ENCODE measurements at places on chromosomes 16 and 17.

- DNase-seq: no peak
Observed at GRCh38 chr16:64203126-64203525, 918.7 kb downstream of the CDH11 start.

GRCh38 chr16:87050142-87050541 is 267.1 kb downstream of the C16orf95 start:
- no peak for DNase-seq

DNA sequence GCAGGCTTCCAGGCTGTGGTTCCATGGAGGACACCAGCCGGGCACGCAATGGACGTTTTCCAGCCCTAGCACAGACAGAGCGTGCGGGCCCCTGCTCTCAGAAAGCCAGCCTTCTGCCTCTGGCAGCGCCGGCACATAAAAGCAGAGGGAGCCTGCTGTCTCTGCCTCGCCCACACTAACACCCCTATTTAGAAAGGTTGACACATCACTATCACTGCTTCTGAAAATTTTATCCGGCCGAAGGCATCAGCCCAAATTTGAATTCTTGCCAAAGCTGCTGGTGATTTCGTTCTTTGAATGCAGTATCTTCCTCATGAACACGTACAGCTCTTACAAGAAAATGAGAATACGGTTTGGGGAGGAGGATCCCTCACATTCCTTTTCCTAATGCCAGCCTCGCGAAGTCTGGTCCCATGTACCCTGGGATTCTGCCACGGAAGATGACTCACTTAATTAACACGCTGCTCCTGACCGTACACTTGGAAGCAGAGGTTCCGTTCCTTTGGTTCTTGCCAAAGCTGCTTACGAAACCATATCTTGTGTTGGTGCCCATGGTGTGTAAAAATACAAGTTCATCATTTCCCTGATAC is 1.3 kb upstream of the RAB11FIP3 start:
- no peak for DNase-seq

- DNase-seq: no peak
Observed at GRCh38 chr16:85930301-85930700, 31.3 kb downstream of the IRF8 start.

GRCh38 chr16:59242556-59242955 is 508.4 kb upstream of the GOT2 start:
- DNase-seq: no peak

GRCh38 chr16:59848296-59848695 is 1114.2 kb upstream of the GOT2 start:
- DNase-seq: no peak

DNA sequence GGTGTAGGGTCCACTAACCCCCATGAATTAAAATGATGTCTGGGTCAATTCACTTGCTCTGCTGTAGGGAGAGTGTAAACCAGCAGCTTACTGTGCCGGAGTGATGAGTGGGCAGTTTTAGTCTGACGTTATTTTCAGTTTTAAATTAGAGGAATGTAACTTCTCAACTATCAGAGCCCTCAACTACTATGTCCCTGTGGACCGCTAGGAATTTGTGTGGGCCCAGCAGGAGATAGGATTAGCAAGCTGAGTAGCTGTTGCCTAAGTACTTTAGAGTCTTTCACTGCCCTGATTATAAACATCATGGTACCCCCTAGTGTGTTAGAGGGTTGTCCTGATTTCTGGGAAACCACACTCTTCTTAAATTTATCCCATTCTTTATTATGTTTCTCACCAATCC is 11.4 kb downstream of the MARVELD3 start:
- no peak for DNase-seq

GRCh38 chr16:80585764-80586163 is 45.0 kb downstream of the DYNLRB2 start:
- no peak for DNase-seq

DNA sequence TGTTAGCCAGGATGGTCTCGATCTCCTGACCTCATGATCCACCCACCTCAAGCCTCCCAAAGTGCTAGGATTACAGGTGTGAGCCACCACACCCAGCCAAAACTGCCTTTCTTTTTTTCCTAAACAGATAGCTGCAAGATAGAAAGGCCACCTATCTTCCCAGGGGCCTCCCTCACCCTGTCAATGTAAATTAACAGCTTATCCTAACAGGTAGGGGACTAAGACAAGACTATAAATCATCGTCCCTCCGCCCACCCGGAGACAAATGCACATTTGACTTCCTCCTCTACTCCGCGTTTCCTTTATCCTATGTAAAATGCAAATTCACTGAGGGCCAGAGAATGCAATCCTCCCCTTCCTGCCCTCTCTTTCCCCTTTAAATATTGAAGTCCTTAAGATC is 71.4 kb downstream of the MARF1 start:
- DNase-seq: no peak

GRCh38 chr17:61149862-61150362 is 249.7 kb upstream of the TBX2 start:
- no peak for DNase-seq

GRCh38 chr16:4877380-4877685 is 30.1 kb downstream of the UBN1 start:
- DNase-seq: no peak

DNA sequence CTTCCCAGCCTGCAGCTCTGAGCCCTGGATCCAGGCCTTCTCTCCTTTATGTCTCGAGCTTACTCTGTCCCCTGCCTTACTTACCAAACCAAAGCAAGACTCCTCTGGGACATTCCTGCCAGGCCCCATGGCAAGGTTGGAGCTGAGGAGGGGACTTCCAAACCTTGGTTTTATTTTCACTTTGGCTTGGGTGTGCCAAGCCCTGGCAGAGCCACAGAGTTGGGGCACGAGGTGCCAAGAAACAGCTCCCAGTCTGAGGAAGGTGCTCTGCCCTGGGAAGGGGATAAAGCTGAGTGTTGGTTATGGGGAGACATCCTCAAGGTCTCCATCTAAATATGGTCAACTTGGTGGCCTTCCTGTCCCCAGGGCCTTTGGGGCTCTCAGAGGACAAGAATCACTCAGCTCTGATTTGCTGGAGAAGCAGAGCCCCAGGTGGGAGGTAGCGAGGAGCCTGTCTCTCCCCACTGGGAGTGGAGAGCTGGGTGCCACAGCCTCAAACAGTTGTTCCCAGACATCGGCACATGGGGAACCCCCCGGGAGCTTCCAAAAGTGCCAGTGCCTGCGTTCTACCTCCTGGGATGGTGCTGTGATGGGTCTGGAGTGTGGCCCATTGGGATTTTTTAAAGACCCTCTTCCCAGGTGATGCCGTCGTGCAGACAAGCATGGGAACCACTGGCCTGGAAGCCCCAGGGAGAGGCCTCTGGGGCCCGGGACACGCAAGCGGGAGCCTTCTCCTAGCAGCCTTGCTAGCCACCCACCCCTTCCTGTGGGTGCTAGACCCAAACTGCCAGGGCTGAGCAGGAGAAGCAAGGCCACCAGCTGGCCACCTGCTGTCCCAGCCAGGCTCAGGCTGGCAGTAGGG is 10.3 kb downstream of the NLRC5 start:
- DNase-seq: peak; percentile 44

- DNase-seq: peak; percentile 36
Observed at GRCh38 chr16:3235856-3236669, 1.1 kb upstream of the ZNF200 start.

- no peak for DNase-seq
Observed at GRCh38 chr16:58485184-58485887, 14.6 kb upstream of the NDRG4 start.

GRCh38 chr16:21590796-21591195 is 8.6 kb upstream of the METTL9 start:
- DNase-seq: no peak

DNA sequence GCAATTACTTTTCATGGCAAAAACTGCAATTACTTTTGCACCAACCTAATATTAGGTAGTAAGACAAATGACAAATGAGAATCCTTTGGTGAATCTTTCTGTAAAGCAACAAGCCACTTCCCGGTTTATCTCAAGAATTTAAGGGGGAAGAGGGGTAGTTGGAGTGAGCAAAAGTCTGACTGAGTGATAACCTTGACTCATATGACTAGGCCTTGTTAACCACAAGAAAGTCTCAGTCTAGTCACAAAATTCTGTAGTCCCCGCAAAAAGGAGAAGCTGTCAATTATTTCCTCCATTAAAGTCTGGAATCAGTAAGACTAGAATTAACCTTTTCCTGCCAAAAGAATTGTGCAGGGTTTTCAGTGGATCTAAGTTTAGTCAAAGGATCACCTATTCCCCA is 72.2 kb upstream of the GNAO1 start:
- DNase-seq: no peak

DNA sequence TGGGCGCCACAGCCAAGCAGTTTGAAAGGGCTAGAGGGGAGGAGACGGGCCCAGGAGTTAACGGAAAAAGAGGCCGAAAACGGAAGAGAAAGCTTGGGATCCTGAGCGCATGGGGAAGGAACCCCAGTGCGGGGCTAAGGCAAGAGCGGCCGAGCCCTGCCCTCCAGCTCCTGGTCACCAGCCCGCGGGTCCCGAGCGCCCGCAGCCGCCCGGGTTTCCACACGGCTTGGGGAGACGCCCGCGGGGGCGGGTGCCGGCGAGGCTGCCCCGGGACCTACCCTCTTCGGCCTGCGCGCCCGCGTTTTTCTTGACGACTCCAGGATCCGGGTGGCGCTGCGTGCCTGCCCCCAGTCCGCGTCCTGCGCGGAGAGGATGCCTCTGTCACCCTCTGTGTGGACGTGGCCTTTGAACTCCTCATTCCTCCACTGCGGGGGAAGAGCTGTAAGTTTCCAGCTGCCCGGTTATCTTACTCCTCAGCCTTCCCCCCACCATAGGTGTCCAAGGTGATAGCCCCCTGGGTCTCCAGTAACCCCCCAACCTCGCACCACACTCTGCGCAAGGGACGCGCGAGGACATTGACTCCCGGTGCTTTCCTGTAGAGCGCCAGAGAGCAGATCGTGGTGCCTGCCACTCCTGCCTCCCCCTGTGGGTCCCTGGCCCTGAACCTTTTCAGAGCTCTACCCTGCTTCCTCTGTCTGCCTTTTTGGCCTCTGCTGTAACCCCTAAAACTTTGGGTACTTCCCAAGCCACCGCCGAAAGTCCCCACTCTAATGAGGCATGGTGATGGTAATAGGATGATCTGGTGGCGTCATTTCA is 1.7 kb upstream of the CDH11 start:
- no peak for DNase-seq

DNA sequence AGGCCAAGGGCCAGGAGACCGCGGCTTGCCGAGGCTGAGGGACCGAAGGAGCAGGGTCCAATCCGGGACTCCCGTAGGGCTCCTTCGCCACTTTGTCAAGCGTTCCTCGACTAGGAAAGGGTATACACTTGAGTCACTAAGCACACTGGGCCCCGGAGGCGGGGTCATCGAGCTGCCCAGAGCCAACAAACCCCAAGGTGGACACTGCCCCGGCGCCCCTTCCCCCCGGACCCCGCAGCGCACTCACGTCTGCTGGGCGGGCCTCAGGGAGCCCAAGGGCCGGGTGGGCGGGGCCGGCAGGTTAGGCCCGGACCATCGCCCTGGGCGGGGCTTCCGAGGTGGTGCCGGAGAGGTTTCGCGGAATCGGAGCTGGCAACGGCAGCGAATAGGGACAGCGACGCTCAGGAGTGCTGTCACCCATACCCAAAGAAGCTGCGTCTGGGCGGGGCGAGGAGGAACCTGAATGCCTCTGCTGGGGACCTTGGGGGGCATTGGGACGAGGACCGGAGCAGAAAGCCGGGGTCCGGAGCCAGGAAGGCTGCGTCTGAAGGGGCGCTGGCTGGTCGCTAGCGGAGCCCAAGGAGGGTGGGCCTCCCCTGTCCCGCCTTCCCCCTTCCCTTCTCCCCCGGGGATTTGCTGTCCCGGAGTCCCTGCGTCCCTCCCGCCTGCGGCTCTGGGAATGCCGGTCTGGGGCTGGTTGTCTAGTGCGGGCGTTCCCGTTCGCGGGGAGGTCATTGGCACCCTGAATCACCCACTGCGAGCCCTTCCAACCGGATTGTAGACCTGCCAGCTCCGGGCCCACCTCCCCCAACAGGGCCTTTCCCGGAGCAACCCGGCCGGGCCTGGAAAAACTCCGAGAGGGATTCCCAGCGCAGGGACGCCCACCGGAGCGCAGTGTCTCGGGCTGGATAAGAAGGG is 118.2 kb upstream of the SMURF2 start:
- peak; percentile 67 for DNase-seq

DNA sequence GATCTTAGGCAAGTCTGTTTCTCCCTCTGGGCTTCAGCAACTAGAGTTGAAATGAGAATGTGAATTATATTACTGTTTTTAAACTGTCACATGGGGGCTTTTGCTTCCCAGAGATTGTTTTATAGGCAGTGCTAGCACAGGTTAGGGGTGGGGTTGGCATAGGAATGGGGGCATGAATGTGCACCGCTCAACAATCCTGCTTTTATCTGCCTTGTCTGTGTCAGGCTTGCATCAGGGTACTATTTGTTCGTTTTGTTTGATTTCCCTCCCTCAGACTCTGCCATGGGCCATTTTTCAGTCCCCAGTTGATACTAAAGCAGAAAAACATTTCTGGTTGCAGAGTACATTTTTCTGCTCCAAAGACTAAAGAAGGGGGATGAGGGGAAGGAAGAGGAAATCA is 34.6 kb upstream of the IRX6 start:
- no peak for DNase-seq

DNA sequence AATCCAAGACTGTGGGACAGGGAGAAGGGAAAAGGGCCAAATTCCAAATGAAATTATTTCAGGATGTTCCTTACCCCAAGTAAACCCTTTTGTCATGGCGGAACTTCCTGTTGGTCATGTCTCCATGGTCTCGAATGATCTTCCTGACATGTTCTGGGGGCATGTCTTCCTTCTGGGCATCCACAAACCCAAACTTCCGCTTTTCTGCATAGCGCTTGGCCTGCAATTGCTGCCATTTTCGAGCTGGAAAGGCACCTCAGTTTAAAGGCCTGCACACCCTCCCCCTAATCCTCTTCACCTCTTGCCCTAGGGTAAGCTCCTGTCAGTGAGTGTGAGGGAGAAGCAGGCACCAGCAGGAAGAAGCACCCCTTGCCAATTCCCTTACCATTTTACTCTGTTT is 1.2 kb downstream of the PRPF8 start:
- no peak for DNase-seq

DNA sequence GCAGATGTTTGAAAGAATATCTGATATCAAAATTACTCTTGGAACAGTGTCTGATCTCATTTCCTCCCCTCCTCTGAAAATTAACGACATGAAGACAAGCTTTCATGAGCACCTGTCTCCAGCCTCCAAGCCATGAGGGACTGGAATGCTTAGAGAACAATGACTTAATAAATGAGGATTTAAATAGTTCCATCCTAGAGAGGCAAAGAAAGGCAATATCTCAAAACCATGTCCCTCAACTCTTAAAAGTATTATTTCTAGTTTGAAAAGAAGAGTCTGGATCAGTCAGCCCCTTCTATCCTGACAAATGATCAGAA is 137.5 kb downstream of the ANKFN1 start:
- DNase-seq: no peak

DNA sequence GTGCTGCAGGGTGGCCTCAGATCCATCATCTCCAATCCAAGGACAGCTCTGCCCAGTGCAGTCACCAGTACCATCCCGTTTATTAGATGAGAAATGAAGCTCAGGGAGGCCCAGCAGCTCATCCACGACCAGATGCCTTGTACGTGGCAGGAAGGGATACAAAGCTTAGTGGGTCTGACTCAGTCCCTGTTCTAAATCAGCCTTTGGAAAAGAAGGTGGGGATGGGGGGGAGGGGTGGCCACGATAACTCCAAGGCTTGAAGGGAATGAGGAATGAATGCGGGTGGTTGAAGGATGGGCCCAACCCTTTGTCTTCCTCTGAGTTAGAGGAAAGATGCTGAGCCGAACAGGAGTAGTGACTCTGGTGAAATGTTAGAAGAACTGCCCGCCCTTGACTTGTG is 25.8 kb downstream of the LLGL2 start:
- no peak for DNase-seq

GRCh38 chr17:4953451-4953961 is 2.6 kb downstream of the ENO3 start:
- no peak for DNase-seq
